ENCODE measurements at places on chromosomes 7 and 10.

DNA sequence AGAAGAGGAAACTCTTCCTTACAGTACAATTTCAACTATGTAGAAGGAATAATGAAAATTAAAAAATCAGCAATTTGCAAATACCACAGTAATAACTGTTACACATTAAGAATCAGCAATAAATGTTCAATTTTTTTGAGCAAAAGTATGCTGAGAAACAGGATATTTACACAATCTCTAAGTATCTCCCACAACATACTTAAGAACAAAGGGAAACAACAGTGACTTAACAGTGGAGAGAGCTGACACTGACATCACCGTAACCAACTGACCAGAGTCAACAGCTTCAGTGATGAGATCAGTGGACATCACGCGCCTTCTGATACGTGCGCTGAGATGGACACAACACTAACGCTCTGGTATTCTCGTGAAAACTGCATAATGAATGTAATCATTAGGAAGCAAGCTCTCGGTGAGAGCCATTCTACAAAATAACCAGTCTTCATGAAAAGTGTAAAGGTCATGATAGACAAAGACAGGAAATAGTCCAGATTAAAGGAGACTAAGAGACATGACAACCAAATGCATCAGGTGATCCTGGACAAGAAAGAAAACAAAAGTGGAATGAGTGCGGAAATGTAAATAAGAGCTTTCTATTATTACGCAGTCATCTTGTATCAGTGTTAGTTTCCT is 82.6 kb downstream of the PIP4K2A start:
- DNase-seq = no peak

GRCh38 chr7:142603870-142604448 is 145.3 kb upstream of the PRSS1 start:
- DNase-seq = peak; percentile 66

- DNase-seq = no peak
Observed at GRCh38 chr10:130440971-130441370, 304.8 kb downstream of the GLRX3 start.

DNA sequence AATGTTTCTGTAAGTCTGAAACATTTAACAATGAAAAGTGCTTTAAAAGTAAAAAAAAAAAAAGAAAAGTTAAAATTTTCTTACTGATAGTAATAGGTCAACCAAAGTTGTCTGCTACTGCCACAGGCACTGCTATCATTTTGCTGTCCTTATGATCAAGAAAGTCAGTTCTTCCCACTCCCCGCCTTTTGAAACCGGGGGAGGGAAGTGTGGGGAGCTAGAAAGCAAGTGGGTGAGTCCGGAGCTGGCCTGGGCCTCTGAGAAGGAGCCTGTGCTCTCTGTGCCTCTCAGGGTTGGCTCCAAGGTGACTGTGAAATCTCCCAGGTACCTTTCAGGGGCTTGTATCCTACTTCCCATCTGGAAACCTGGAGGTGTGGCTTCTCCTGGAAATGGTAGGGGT is 7.3 kb downstream of the C7orf57 start:
- no peak for DNase-seq

- no peak for DNase-seq
Observed at GRCh38 chr7:109131141-109131540, 561.5 kb downstream of the DNAJB9 start.
